ENCODE measurements at places on chromosomes 2 and 18.

GRCh38 chr2:184598316-184599053 is at the start of gene ZNF804A:
TSS of gene ZNF804A (plus strand) at chr2:184598529. CDS start at chr2:184598960, 431 bp downstream.
- no peak for DNase-seq

DNA sequence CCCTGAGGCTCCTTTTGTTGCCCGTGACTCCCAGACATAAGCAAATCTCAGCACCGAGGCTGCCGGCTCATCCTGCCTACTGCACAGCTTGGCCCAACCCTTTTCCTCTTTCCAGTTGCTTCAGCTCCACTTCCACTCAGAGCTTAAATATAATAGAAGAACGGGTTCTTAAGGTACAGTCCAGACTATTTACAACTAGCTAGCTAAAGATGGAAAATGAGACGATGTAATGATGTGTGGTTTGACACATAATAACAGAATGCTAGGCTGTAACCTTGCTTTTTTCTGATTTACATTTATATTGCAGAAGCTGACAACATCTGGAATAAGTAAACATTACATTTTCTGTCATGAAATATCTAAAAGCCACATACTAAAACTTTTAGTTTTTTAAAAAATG is 26.9 kb upstream of the ATP9B start:
- DNase-seq, result no peak

GRCh38 chr2:233290051-233290845 is 17.4 kb upstream of the SAG start:
- no peak for DNase-seq

DNA sequence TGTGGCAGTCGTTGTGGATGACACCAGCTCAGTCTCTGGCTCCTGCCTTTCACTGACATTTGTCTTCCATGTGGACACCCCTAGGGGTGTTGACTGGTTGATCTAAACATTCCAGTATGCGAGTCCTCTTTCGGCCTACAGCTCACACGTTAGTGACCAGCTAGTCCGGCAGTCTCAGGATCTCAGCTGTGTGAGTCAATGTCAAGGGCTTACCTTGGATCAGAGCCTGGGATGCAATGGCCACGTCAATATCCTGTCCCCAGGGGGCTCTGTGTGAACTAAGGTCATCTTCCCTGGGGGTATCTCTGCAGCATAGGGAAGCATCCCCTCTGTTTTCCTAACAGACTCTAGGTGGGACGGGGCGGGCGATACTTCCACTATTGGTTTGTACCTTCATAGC is 35.1 kb upstream of the YWHAQ start:
- no peak for DNase-seq

DNA sequence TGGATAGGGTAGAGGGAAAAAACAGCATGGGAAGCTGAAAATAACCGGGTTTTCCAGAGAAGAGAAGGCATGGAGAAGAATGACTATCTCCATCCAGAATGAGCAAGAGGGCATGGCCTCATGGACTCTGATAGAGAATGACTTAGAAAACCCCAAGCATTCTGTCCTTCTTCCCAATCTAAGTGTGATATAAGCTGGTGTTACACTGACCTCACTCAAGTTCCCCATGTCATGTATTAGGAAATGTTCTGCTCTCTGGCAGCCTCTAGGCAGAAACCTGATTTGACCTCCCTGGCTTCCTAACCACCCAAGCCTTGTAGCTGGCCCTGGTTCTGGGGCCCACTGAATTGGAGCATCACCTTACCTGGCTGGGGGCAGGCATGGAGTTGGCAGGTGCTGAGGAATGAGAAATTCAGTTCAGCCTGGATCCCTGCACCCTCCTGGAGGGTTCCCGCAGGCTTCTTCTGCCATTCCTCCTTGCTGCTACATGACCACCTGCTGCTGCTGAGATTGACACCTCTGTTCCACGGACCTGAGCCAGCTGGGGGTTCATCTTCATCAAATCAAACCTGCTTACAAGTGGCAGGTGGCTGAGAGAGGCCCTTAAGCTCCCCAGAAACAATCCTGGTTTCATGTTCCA is 5.2 kb upstream of the SIGLEC15 start:
- DNase-seq, result no peak

GRCh38 chr2:99644419-99644787 is 154.6 kb upstream of the REV1 start:
- no peak for DNase-seq

DNA sequence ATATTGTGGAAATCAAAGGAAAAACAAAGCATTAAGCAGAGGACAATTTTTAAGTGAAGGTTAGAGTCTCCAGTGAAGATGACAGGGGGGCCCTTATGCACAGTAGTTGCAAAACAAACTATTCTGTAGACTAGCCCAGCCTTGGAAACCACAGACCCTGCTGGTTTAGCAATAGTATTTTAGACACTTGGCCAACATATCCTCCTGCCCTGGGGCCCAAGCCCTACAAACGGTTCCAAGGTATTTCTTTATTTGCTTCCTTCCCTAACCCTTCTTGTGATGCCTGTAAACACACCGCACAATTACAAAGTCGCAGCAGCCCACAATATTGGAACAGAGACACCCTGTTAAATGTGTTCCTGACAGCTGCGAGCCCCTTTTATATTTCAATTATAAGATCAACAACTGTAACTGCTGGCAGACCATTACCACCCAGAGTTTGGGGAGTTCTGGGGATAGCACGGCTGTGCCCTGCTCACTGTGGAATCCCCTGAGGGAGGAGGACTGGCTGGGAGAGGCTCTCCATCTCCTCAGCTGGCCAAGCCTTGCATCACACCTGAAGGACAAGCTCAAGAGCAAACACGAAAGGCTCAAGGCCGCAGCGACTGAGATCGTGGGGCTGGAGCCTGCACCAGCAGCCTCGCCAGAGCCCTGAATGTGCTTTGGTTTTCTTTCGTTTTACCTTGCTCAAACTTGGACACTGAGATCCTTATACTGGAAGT is 282.2 kb upstream of the ATP5MC3 start:
- no peak for DNase-seq

GRCh38 chr18:77733292-77733903 is 483.8 kb downstream of the GALR1 start:
- DNase-seq, result no peak

GRCh38 chr18:3594760-3595368 is 144.9 kb downstream of the TGIF1 start:
- no peak for DNase-seq

- no peak for DNase-seq
These were observed 899.7 kb downstream of the DSC3 start for GRCh38 chr18:30142870-30143269.

DNA sequence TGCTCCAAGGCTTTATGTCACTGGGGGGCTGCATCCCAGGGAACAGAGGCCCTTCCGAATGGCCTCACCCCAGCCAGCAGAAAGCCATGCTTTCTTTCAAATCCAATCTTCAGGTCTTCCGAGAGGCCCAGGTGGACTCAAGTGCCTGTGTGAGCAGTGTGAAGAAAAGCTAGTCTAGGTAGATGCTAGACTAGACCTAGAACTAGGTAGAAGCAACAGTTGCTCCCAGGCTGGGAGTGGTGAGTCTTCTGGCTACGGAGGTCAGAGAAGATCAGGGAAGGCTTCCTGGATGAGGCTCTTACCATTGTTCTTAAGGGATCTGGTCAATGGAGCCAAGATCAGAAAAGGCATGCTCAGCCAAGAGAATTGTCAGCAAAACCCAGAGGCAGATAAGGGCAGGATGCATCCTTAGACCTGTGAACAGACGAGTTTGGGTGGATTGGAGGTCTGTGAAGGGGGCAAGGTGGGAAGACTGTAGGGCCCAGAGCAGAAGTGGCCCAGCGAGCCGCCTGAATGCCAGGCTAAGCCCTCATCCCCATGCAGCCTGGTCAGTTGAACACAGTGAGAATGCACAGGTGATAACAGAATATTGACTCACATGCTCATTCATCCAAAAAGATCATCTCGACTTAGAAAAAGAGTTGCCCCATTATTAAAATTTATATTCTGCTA is 110.8 kb downstream of the SMAD7 start:
- DNase-seq, result no peak

GRCh38 chr2:134586326-134586965 is 132.4 kb downstream of the TMEM163 start:
- no peak for DNase-seq

GRCh38 chr2:212264187-212264586 is 274.4 kb downstream of the ERBB4 start:
- no peak for DNase-seq

- DNase-seq, result no peak
These were observed 17.3 kb downstream of the SALL3 start for GRCh38 chr18:78996741-78997490.

DNA sequence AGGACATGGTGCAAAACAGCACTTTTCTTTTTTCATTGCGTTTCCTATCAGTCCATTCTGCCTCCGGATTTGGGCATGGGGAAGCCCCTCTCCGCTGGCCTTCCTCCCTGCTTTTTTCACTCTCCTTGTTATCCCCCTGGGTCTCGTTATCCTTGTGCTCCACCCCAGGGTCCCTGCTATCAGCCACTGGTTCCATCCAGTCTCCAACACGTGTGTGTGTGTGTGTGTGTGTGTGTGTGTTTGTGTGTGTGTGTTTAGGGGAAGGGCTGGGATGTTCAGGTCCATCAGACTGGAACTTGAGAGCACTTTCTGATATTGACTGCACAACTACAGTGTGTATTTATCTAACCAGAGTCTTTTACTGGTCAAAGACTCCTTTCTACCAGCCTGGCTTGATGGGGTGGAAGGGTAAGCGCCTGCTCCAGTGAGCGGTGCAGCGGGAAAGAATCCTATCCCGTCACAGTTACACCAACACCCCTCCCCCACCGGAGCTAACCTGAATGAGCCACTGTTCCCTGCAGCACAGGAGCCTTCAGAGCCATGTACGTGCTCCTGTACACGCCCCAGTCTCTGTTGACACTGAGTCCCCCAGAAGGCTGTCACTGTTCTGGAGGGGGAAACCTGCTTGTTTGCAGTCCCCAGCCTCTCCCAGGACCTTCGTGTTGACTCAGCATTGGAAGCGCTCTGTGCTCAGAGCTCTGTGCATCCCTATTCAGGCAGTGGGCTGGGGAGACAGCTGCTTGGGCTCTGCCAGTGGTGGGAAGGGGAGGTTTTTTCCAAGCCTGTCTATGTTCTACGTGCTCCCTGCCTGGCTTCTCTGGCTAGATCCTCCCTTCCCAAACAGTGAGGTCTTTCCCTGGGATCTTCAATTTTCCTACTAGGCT is 4.6 kb downstream of the INHA start:
- DNase-seq, result no peak

GRCh38 chr2:164794016-164794415 is 47.6 kb downstream of the COBLL1 start:
- DNase-seq, result no peak

- DNase-seq, result no peak
These were observed 175.5 kb downstream of the TPGS2 start for GRCh38 chr18:36653141-36653869.

GRCh38 chr2:54271843-54272627 is 16.0 kb upstream of the TSPYL6 start:
- no peak for DNase-seq

GRCh38 chr2:180366481-180366880 is 359.4 kb upstream of the CWC22 start:
- DNase-seq, result no peak

- DNase-seq, result no peak
These were observed 28.2 kb downstream of the GULP1 start for GRCh38 chr2:188319838-188320237.

DNA sequence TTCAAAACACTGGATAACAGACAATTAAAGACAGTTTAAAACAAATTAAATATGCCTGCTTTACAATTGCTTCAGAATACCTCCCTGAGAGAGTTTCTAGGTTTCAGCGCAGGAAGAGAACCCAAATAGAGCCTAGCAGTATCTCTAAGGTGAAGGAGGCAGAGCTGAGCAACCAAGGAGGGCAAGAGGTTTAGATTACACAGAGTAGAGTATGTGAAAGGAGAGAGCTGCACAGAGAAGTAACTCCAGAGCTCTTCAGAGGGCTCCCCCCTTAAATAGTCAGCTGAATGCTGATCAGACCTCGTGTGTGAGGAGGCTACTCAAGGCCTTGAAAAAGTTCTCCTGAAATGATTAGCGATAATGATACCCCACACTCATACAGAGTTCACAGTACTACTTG is 386.5 kb upstream of the TCF4 start:
- no peak for DNase-seq

GRCh38 chr2:11122380-11122779 is 32.9 kb upstream of the SLC66A3 start:
- DNase-seq, result no peak

DNA sequence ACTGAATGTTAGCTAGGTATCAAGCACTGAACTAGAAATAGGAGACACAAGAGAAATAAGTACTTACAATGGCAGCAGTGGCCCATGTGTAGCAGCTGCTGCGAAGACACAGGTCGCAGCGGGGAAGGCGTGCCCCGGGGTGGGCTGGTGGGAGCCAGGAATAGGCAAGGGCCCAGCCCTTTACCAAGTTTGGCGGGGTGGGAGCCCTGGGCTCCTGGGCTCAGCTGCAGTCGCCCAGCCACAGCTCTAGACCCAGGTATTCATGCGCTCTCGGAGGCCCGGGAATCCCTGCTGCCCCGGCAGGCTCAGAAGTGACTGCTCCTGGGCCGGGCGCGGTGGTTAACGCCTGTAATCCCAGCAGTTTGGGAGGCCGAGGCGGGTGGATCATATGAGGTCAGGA is 1287.3 kb downstream of the CNTNAP5 start:
- no peak for DNase-seq

DNA sequence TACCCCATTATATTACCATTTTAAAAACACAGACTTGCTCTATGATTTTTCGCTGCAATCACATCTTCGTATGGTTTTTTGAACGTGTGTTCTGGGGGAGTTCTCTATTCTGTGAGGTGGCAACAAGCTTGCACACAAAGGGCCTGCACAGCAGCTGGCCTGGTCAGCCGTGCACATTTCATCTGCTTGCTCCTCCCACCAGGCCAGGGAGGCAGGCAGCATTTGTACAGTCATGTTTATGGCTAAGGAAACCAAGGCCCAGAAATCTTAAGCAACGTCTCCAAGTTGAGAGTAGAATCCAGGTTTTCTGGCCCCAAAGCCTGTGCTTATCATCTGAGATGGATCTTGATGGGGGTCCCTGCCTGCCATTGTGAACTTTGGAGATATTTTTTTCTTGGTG is 106.4 kb upstream of the SMIM21 start:
- no peak for DNase-seq

DNA sequence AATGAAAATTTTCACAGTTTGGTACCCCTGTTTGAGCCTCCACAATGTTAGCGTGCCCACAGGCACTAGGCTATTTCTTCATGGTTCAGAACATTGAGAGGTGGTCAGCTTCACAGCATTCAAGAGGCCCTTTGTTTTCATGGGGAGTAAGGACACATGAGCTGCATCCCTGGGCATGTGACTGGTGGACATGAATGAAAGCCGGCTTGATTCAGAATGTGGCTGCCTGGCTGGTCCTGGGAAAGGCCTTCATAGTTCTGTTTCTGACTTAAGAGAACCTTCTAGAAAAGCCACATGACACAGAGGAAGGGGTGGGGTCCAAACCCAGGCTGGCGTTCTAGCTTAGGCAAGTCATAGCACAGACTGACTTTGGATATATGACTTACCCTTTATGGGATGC is 420.6 kb downstream of the CMPK2 start:
- DNase-seq, result no peak

DNA sequence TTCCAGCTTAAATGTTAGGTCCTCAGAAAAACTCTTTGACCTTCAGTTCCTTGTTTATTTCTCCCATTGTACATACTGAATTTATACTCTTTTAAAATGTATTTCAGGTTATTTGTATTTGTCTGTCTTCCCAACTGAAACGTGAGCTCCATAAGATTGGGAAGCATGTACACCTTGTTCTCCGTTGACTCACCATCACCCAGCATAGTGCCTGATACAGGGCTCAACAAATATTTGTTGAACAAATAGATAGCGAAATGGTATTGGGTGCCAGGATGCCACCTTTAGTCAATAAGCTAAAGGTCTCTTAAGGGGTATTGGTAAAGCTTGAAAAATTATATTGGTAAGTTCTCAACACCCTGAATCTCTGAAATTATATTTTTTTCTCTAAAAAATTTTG is 1841.3 kb upstream of the CELF4 start:
- no peak for DNase-seq

GRCh38 chr18:3079653-3080052 is 66.7 kb upstream of the LPIN2 start:
- DNase-seq, result no peak
